AML-193 (cell line): ENCODE measurements at places on chromosomes 6 and 20.

DNA sequence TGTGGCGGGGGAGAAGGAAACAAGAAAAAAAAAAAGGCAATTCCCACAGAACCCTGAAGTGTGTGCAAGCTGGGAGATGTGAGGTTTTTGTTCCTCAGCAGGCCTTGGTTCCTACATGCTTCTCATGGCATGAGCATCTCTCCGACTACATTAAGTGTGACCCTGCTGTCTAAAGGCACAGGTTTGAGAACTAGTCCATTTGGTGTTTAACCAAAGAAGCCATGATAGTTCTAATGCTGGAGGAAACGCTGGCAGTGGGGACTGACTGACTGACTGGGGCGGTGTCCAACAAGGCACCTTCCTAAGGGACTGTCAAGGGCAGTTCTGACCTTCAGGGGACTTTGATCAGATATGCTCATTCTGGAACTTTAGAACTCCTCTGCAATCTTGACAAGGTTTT, 3.8 kb downstream of the TXNDC5 start:
- DNase-seq, result no peak

DNA sequence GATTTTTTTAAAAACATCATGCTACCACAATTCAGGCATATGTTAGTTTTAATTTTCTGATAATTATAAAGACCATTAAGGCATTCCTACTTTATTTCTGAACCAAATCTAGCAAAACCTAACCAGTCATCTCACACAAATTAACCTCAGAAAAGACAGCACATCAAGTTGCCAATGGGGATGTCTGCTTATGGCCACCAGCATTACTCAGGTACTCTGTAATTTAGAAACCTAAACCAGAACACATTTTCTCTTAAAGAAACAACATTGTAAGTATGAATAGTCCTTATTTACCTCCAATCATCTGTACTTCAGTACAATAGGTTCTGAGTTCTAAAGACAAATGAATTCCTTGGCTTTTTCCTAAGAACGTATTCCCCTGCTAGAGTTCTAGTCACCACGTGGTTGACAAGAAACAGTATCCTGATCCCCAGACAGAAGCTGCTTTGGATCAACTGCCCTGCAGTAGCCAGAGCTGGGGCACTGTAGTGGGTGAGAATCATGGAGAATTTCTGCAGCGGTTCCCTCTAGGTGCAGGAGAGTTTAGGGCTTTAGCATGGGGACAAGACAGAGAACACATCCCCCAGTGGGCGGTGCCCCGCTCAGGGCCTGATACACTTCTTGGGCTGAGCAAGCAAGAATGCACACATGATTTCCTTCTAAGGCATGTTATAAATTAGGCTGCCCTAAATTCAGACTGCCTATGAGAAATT, 15.4 kb downstream of the GCLC start:
- DNase-seq, result no peak

GRCh38 chr20:60587986-60588385, 629.8 kb downstream of the CDH26 start:
- DNase-seq, result no peak

DNA sequence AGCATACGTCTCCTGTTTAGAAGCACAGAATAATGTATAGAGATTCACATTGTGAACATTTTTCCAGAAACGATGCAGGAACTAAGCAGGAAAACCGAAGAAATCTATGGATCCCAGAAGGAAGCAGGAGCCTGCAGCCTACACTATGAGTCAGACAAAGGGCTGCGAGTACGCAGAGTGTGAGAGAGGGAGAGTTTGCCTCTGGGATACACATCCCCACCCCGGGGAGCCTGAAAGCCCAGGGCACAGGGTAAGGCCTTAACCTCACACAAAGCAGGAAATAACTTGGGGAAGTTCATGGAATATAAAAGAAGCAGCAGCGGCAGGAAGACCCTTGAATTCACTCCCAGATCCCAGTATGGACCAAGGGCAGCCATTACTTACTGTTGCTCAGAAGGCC, 842.1 kb upstream of the MANEA start:
- no peak for DNase-seq

- DNase-seq, result no peak
Measured at GRCh38 chr20:57672164-57672563, 37.7 kb downstream of the PMEPA1 start.

DNA sequence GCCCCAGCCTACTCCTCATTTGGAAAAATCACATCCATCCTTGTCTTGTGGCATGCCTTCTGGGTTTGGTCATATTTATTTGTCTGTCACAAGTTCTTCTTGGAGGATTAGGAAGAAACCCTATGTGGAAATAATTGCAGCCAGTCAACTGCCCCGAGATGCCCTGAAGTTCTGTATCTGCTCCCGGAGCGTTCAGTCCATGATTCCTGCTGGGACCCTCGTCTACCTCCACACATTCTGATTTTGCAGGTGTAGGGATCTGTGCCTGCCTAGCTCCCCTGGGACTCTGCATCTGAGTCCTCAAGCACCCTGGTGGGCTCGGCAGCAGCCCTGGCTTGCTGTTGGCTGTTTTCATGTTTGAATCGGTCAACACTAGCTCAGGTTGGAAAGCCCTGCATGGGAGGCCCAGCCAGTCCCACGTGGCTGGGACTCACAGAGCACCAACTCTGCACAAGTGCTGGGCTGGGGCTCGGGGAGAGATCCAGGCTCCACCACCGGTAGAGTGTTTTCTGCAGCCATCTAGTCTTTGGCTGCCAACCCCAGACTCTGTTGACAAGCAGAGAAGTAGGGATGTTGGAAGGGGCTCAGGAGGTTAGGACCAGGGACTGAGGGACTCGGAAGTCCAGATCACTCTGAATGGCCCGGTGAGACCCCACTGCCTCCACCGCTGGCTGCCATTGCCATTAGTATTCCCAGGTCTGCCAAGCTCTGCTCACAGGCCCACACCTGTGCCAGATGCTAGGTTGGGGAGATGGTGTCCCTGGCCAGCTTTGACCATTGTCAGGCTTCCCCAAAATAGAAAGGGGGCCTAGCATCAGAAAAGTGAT, 183.5 kb upstream of the CST7 start:
- DNase-seq, result no peak

GRCh38 chr20:56797023-56797422, 167.9 kb downstream of the TFAP2C start:
- no peak for DNase-seq

DNA sequence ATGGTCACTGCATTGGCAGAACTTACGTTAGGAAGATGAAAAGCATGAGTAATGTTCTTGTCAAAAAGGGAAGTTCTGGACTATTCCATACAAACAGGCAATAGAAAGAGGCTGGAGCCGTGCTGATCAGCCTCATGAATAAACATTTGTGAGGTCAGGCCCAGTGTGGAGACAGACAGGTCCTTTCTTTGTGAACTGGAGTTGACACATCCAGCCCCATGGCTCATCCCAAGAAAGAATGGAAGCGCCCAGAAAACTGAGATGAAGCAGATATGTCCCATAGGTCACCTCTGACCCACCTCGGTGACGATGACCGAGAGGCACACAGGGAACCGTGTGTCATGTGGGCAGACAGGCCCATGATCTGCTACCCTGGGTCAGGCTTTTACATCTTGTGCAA, 276.0 kb upstream of the SGK1 start:
- no peak for DNase-seq

DNA sequence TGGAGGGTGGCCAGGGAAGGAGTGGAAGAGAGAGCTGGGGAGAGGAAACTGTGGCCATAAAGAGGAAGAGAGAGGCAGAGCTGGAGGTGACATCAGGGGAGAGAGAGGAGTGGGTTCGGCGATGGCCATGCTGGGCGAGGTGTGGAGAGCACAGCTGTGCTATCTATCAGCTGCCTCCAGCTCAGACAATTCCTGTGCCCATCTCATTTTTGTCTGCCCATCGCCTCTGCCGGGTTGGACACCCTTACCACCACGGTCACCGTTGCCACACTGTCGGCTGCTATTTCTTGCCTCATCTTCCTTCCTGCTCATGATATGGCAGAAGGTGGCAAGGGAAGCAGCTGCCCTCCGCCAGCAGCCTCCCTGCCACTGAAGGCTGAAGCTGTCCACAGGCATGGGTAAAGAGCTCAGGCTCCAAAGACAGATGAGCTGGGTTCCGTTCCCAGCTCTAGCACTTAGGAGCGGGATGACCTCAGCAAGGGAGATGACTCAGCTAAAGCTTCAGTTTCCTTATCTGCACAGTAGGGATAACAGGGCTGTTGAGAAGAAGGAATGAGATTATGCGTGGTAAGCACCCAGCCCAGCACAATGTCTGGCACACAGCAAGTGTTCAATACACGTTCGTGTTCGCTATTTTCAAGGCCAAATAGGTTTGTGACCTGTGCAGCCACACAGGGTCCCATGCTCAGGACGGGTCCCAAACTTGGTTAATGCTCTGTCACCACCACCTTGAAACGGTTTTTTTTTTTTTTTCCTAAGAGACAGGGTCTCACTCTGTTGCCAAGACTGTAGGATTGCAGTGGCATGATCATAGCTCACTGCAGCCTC, 21.9 kb upstream of the TAF8 start:
- peak; percentile 99 for DNase-seq

DNA sequence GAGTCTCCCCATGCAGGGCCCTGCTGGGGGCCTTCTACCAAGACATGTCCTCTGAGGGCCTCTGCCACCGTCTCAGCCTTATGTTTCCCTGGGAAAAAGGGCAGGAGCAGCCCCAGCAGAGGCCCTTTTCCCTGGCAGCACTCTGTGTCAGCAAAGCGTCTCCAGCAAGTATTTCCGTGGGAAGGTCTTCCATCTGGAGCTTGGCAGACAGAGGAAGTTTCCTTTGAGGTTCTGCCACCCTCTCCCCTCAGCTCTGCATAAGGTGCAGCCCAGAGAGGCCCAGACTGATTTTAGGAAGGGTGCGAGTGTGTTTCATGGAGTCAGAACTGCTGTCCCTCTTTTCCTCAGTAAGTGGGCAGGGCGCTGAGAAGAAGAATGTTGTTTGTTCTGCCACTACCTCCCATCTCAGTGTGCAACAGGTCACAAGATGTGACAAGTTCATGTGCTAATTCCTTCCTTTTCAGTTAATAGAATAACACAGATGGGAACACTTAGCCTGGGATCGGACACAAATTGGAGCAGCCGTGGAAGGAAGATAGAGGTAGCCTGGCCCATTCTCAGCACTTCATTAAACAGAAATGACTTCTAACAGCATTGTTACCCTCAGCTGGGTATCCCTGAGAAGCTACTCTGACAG, 784.4 kb downstream of the MAFB start:
- no peak for DNase-seq

DNA sequence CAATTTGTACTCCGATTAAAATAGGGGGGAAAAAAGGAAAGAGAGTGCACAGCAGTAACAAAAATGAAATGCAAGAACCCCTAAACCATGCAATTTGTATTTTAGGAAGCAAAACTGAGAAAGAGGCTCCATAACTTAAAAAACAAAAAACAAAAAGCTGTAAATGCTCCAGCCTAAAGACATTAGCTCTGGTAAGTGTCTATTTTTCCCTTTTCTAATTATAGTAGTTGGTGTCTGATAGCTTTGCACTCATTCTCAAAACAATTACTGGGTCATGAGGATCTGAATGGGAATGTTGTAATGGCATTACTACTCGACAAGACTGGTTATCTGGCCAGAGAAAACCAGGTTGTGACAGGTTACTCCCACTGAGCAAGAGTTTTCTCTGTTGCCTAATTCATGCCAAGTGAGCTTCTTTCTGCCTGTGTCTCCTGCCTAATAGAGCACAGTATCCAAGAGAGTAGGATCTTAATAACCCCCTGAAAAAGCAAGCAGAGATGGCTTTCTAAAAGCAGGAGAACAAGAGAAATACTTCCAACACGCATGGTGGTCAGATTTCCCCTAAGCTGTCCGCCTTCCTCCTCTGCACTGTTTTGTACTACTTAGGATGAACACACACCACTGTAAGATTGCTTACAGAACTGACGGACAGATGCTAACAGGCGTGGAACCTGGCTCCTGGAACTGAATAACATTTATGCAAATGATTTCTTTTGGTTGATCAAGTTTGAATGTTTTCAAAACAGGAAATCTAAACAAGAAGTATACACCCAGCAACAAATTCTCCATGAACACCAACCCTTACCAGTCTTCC, 86.4 kb downstream of the FKBP5 start:
- DNase-seq, result no peak

DNA sequence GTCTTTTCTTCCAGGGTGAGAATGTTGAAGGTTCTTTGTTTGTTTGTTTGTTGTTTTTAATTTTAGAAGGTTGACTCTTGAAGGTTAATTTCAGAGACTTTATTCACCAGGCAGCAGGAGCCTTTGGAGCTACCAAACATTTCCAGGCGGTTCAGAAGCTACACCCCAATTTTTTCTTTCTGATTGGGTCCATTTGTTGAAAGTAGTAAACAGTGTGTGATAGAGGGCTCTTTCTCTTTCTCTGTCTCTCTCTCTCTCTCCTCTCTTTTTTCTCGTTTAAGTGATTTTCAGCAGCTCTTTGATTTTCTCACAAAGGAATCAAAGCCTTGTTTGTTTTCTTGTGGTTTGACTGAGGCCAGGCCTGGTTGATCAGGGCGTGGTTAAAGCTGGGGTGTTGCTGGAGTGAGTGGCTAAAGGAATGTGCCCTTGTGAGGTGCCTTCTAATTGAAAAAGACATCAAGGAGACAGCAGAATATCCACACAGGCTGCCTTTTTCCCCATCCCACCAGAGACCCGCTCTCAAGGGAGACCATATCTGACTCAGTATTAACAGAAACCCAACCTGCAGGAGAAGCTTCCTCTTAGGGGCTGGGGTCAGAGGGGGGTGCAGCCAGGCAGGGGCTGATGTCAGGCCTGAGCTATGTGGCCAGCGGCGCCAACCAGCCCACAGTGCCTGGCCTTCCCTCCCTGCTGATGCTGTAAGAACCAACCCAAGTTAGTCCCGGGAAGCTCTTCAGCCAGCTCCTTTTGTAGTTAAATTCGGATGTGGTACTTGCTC, 40.4 kb upstream of the NAA20 start:
- no peak for DNase-seq
